Foreskin keratinocyte (primary cell): ENCODE measurements at places on chromosomes 7 and 10. TPM values are rescaled to one million over a fixed set of nuclear protein-coding genes. Genes with fewer than 3 reads are reported as not detected.

FAM221A gene
- polyA plus RNA-seq, result 0.26 and 0.46 TPM in 2 replicates

LRRC61 gene
- 10.0 and 13.2 TPM in 2 replicates for polyA plus RNA-seq

- DNase-seq, result no peak
These were observed 66.9 kb upstream of the STRIP2 start for GRCh38 chr7:129367349-129367699.

VIM gene
- polyA plus RNA-seq, result 1,106 and 1,757 TPM in 2 replicates
